ENCODE measurements at places on chromosomes 11 and 22. TPM values are rescaled to one million over a fixed set of nuclear protein-coding genes. Genes with fewer than 3 reads are reported as not detected.

DNA sequence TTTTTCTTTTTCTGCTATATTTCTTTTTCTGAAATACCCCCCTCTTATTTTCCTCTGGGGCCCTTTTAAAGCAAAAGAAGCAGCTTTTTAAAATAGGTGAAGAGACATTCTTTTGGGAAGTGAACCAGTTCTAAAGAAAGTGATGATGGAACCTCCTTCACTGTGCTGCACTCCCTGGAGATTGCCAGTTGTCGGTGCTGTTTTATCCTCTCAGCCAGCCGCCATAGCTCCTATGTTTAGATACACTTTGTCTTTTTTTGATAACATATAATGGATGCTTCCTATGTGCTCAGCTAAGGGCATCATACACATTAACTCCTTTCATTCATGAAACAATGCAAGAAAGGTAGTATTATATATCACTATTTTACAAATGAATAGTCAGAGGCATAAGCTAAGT, 14.0 kb downstream of the CFAP300 start:
- no peak for DNase-seq

DNA sequence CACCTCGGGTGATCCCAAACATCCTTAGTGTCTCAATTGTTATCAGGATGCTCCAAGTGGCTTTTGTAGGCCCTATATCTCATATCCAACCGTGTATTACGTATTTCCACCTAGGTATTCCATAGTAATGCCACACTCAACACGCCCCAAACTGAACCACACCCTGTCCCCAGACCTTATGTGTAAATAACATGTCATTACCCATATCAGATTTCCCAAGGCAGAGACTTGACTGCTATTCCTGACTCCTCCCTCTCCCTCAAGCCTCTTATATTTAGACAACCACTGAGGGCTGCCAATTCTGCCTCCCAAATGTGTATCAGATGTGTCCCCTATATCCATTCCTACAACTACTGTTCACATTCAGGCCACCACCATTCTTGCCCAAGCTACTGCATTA, 132.8 kb upstream of the NCAM1 start:
- no peak for DNase-seq

- peak; percentile 74 for DNase-seq
Observed at GRCh38 chr11:83194281-83195142, 1.0 kb downstream of the ANKRD42 start.

DNA sequence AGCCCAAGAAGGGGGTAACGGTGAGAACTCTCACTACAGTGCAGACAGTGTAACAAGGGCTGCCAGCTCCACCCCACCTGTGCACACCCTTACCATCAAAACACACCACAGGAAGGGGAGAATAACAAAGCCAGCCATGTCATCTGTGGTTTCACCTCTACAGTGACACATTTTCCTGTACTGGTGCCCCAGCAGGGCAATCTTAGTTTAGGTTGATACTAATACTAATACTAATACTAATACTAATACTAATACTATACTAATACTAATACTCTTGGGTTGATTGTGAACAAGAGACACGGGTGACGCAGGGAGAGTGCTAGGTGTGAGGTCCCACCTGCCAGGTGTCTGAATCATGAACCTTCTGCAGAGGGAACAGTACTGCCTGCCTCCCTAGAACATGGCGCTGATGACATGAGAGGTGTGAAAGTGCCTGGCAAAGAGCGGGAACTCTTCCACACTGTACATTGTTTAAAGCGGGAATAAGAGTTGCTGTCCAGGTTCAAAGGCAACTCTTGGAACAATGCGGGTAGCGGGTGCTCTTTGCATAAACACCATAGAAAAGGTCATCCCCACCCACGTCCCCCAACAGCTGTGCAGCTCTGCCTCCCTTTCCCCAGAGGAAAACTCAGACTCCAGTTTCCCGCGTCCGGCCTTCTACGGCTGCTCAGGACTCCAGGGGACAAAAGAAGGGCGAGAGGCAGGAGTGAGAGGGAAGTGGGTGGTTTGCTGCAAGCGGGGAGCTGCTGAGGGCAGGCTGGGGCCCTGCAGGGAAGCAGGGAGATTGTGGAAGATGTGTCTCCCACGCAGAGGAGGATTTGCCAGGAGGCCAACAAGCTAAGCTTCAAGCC, 25.0 kb upstream of the TMPRSS4 start:
- peak; percentile 86 for DNase-seq

DNA sequence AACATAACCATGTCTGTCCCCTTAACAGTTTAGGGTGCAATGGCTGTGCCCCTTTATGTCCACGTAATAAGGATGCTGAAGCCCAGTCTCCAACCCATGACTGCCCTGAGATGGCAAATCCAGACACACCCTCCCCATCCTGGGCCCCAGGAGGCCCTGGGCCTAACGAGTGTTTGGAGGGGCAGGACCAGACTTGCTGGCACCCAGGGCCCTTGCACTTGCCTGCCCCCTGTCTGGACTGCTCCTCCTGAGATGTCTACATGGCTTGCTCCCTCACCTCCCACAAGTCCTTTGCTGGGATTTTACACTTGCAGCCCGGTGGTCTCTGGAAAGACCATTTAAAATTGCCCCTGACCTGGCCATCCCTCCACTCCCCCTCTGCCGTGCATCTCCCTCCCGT, 132.2 kb upstream of the NECTIN1 start:
- DNase-seq = no peak

DNA sequence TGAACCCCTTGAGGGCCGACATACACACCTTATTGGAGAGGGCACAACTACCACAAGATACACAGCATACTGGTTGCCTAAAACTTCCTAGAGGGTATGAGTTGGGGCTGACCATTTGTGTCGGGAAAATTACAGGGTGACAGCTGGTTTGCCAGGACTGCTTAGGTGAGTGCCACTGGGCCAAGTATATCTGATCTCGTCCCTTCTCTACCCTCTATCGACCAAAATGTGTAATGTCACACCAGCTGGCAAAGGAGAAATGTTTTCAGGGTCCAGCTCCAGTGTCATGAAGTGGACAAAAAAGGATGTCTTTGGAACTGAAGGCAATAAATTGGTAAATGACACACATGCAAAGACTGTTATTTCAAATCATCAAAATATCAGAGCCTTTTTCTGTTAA, 126.1 kb downstream of the PGR start:
- no peak for DNase-seq

DNA sequence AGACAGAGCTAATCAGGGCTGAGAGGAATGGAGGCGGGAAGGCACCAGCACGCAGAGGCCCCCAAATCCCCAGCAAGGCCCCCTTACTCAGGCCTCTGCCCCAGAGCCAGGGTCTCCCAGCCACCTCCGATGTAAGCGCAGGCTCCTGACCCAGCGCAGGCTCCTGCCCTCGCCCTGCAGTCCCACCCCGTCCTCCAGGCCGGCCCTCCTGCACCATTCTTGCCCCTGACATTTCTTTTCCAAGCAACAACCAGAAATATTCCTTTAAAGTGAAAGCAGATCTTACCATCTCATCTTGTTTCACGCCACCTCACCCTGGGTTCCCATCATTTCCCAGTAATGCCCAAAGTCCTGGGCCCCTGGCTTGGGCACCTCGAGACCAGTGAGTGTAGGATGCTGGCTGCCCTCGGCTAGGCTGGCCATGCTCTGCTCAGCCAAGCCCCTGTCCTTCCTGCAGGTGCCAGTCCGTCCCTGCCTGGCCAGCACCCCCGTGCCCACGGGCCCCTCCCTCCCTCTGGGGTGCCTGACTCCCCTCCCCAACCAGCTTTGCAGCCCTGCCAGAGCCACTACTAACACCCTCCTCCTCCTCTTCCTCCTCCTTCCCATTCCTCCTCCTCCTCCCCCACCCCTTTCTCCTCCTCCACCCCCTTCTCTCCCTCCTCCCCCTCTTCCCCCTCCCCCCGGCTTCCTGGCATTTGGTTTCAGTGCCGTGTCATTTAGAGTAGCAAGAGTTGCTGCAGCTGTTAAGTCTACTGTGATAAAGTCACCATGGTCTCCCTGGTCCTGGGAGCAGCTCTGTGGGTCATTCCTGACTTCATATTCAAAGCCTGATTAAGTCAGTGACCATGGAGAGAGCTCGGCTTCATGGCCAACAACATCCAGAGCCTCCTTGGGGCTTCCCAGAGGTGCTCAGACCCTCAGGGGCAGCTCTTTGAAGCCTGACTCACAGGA, 78.7 kb downstream of the PIWIL3 start:
- DNase-seq = no peak

DNA sequence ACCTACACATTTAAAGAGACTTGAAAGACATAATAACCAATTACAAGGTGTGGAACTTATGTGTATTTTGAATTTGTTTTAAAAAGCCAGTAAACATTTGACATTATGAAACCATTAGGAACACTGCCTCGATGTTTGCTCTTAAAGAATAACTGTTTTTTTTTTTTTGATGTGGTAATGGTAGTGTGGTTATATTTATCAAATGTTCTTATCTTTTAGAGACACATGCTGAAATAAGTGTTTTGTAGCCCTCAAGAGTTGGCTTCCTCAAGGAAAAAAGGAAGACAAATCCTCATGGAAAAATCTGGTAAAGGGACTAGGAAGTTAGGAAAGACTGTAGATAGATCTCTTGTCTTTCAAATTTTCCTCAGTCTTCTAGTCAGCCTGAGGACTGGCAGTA, 2.2 kb upstream of the ABTB2 start:
- DNase-seq = no peak

GRCh38 chr11:126564566-126564965, 209.1 kb downstream of the ST3GAL4 start:
- no peak for DNase-seq

GRCh38 chr11:15282754-15283153, 168.0 kb downstream of the INSC start:
- no peak for DNase-seq

DNA sequence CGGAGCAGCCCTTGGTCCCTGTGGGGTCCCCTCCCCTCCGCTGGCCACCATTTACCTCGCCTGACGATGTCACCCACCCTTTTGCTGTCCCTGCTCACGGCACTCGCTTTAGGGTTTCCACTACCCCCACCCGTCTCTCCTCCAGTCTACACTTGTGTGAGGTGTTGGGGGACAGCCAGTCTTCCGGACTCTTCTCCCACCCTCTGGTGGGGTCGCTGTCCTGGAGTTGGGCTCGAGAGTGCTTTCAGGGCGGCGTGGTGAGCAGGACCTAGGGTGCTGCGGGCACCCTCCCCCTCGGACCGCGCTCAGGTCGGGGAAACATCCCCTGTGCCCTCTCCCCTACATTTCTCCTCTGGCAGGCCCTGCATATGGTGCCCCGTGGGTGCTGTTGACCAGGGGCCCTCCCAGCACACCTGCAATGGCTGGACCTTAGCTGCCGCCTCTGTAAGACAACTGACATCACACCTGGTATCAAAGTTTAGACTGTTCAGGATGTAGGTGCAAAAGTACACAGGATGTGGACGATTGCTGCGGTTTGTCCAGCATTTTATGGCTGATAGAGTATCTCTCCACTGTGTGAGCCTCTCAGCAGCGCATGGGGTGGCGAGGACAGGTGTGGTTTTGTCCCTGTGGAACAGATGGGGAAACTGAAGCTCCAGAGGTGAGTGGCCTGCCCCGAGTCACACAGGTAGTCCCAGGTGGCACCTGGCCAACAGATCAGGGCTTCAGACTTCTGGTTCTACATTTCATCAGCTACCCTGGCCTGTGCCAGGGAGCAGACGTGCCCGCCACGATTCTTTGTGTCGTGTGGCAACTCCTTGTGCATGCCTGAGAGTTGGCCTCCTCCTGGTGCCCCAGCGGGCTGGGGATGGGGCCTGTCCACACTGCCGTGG, 1.2 kb downstream of the GRK2 start:
- DNase-seq = peak; percentile 57

DNA sequence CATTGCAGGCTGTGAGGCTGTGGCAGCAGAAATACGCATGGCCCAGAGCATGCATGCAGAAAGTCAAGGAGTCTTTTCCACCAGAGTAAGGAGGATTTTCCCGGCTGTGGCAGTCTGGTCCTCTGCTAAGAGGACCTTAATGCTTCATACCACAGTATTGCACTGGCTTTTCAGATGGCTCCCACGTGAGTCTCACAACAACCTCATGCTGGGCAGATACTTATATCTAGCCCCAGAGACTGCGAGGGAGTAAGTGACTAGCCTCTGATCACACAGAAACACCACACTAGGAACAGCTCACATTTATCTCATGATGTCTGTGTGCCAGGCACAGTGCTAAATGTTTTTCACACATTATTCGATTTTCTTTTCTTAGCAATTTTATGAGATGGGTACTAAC, 8.0 kb downstream of the CRY2 start:
- DNase-seq = no peak

GRCh38 chr11:37560346-37560745, 962.3 kb upstream of the RAG2 start:
- no peak for DNase-seq

DNA sequence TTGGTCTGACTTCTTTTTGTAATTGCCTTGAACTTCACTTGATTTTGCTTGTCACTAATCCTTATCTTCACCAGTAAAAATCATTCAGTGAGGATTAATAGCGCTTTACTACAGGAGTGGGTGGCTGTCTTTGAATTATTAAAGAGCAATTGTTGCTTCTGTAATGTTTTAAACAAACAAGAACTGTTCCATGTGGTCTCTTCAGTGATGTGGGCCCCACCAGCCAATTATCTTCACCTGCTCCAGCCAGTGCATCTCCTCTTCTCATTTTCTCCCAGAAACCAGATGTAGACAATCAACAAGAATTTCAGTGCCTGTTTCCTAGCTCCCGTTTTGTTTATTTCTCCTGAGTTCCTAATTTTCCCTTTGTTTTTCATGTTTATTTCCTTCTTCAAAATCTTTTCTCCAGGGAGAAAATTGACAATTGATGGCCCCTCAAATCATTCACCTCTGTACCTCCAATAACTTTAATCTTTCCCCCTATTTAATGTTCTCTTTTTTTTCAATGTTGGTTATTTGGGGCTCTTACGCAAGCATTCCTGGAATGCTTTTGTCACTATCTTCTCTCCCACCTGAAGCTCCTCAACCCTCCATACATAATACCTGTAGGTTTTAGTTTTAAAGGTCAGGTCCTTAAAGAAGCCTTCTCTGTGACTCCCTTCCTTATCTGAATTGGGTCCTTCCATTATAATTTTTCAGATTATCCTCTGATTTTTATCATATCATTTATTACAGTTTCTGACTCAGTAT, 115.1 kb downstream of the ARFGAP2 start:
- no peak for DNase-seq

The SLC37A2 gene
- total RNA-seq = 0.73 TPM

The C11orf52 gene
- total RNA-seq = 0.27 TPM

The C22orf15 gene
- 0.99 TPM for total RNA-seq

The MCHR1 gene
- total RNA-seq = not detected

The SPON1 gene
- total RNA-seq = 1.4 TPM

The OR5M8 gene
- not detected for total RNA-seq
